MG63 (cell line): ENCODE measurements at places on chromosomes 6 and 20. TPM values are rescaled to one million over a fixed set of nuclear protein-coding genes. Genes with fewer than 3 reads are reported as not detected.

GTSF1L gene
- total RNA-seq, result not detected in 2 replicates

SNPH gene
- 3.4 and 5.9 TPM in 2 replicates for total RNA-seq

OPRM1 gene
- not detected in 2 replicates for total RNA-seq

GRCh38 chr20:3158968-3159431 lies 665 bp downstream of the FASTKD5 start:
- no peak for DNase-seq

DNA sequence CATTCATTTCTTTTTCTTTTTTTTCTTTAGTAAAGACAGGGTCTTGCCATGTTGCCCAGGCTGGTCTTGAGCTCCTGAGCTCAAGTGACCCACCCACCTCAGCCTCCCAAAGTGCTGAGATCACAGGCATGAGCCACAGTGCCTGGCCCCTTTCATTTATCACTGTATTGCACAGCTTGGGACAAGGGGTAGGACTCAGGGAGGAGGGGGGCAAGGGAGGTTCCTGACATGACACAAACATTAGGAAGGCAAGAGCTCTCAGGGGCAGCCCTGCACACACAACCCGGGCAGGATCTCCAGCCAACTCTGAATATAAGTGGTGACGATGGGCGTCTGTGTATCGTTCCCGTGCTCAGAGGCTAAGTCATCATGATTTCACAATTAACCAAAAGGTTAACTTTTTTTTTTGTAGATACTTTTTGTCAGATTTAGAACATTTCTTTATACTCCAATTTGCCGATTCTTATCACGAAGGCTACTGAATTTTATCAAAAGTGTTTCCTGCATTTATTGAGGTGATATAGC lies 19.9 kb downstream of the SLC2A4RG start:
- DNase-seq, result no peak

DNA sequence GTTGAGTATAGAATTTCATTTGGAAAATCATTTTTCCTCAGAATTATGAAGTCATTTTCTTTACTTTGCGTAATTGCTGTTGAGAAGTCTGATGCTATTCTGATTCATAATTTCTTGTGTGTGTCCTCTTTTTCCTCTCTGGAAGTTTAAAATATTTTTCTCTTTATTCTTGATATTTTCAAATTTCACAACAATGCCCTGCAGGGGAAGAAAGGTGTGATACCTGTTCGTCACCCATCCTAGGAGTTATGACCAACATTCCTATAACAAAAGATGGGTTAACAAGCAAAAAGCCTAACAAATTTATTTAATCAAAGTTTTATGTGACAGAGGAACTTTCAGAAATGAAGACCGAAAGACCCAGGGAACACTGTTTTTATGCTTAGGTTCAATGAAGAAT lies 171.5 kb upstream of the AKIRIN2 start:
- no peak for DNase-seq

GRCh38 chr20:47411161-47411560 lies 54.7 kb upstream of the ZMYND8 start:
- DNase-seq, result no peak
